CD8-positive, alpha-beta T cell (primary cell): ENCODE measurements at places on chromosomes 1 and 21.

DNA sequence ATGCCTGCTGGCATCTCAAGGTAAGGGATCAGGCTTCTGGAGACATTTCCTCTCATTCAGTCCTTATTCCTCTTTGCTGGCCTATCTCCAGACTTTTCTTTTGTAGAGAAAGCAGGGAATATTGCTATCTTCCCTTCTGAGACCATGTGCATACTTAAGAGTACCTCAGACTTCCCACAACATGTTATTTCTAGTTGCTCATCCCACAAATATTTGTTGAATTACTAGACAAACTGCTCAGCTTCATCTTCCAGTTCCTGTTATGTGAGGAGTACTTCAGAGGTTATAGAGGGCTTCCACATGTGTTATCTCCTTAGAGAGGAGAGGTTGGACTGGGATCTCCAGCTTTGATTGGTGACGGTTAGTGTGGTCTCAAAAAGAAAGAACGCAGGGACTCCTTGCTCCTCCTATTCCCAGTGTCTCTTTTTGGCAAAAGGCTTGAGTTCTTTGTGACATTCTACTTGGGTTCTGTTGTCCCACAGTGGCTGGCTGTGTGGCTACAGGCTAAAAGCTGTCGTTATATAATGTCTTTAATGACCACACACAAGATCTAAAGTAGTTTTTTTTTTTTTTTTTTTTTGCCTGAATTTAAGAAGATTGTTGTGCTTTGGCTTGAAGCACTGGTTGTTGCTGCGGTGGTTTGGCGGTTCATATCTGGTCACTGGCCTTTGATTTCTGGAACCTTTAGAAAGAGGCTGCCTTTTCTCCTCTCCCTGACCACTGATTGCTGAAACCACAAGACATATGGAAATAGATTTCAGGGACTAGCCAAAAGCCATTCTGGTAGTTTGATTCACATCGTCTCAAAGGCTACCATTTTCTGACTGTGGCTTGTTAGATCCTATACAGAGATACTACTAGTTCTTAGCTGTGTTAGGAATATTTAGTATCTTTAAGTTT lies 78.7 kb downstream of the FGGY start:
- no peak for DNase-seq

DNA sequence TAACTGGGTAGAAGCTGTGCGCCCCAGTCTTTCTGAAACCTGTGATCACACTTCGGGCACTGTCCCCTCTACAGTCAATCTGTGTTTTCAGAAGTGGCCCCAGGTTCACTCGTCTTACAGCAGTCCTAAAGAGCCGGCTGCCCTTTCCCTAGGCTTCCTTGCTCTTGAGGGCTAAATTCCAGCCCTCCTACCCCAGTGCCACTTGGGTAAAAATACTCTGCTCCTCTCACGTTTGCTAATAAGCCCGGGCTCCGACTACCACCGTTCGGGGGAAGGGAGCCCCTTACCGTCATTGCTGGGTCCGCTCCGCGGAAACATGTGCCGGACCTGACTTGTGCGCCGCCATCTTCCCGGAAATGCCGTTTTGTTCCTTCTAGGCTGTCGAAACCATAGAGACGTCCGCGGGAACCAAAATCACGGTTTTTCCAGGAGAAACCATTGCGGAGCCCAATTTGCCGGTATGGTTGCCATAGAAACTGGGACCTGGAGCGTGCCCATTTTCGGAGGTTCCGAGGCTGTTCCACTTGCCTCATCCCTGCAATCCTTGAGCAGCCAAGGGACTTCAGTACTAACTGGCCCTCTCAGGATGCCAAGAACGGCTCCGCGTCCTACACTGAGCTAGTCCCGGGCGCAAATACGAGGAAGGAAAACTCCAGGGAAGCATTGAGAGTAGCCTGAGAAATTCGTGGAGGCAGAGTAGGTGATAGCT lies at the start of gene GPATCH4:
Gene GPATCH4, minus strand, starts transcription at position 358 of the 709 bp plus-strand sequence.
- peak; percentile 63 for DNase-seq

DNA sequence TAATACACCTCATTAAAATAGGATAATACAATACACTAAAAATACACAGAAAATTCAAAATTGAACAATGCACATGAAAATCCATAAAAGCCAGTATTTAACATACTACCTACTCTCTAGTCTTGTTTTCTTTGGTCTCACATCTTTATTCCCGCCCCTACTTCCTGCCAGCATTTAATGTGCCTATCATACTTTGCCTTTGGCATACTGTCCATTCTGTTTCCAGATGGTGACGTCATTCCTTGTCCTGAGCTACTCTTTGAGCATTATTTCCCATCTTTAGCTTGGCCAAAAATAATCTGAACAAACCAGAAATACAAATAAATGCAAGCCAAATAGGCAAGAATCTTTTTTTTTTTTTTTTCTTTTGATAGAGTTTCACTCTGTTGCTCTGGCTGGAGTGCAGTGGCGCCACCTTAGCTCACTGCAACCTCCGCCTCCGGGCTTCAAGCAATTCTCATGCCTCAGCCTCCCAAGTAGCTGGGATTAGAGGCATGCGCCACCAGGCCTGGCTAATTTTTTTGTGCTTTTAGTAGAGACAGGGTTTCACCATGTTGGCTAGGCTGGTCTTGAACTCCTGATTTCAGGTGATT lies 4.4 kb downstream of the HFM1 start:
- DNase-seq, result no peak

GRCh38 chr1:201528631-201529252 lies 10.2 kb upstream of the NAV1 start:
- no peak for DNase-seq

DNA sequence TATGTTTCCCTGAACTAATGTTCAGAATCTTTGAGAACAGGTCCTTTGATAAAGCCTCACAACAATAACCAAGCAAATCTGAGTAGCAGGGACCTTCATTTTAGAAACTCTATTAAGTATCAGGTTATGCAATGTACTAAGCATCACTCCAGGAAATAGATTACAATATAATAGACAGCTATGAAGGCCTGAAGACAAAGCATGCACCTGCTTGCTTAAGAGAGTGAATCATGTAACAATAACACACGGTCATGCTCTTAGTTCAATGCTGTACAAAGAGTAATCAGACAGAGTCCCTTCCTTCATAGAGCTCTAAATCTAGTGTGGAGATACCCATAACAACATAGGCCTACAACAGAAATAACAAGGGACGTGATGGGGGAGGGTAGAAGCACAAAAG lies 8.1 kb upstream of the CMPK1 start:
- DNase-seq, result no peak
